ENCODE measurements at places on chromosomes 11 and 22.
A peak's percentile ranks its signal among the peaks of the same experiment; 100 is the strongest.

DNA sequence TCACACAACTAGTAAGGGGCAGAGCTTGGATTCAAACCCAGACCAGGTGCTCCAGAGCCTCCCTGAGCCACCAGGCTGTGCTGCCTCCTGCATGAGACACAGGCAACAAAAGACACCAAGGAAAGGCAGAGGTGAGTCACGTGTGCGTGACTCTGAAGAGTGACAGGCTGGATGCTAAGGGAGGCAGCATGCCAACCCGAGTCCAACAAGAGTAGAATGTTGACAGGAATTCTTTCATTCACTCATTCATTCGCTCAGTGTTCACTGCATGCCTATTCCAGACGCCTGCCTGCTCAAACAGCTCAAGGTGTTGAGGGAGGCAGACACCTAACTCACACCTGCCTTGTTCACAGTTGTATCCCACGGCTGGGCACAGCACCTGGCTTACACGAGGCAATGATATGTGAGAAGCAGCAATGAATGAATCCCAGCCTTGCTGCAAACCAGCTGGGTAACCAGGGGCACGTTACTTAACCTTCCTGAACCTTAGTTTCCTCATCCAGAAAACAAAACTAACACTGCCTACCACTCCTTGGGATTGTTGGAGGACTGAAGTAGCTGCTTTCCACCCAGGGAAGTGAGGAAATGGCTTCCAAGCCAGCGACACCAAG is 73.8 kb upstream of the ARFGAP3 start:
- DNase-seq: no peak

- no peak for DNase-seq
These were observed 25.2 kb upstream of the DEPDC7 start for GRCh38 chr11:32990481-32990880.

GRCh38 chr22:24878969-24879368 is 67.5 kb downstream of the LHFPL7 start:
- DNase-seq: no peak

- DNase-seq: no peak
These were observed 7.7 kb upstream of the DLAT start for GRCh38 chr11:112017538-112017937.

DNA sequence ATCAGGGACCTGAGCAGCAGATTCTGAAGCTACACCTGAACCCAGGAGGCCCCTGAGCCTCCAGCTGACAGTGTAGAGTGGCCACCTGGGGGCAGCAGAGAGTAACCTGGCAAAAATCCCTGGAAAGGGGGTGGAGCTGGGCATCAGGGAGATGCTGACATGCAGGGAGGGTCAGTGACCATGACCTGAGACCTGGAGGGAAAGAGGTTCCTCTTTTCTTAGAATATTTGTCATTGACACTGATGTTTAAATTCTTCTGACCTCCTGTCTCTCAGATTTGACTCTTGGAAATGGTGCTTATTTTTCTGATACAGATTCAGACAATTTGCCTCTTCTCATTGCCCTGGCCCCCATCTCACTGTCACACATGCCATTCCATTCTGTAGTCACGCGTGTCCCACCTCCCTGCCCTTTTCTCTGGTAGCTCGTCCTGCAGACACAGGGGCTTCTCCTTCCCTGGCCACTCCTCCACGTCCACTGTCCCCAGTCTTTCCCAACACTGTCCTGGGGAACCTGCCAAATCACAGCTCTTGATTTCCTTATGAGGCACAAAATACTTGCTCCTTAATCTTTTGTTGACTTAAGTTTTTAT is 117.2 kb upstream of the IGLL5 start:
- DNase-seq: peak; percentile 50

DNA sequence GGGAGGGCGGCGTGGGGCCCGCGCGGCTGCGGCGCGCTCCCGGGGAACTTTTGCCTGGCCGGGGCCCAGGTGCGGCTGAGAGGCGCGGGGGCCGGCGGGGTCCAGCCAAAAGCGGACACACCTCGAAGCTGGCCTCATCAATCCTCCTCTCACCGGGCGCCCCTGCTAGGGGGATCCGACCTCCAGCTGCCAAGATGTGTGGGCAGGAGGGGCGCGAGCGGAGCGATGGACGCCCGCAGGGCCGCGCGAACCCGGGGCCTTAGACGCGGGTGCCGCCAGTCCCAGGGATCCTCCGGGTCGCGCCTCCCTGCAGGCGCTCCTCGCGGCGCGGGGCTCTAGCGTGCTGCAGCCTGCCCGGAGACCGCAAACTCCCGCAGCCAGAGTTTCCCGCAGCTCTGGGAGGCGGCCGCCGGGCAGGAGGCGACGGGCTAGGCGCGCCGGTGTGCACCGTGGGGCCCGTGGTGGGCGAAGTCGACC is 785 bp downstream of the IGSF9B start:
- no peak for DNase-seq

GRCh38 chr22:19275104-19275503 is 16.4 kb downstream of the CLTCL1 start:
- no peak for DNase-seq

- peak; percentile 46 for DNase-seq
These were observed 945 bp downstream of the ROBO3 start for GRCh38 chr11:124865902-124866851.

- DNase-seq: peak; percentile 84
These were observed 494.5 kb upstream of the LARGE1 start for GRCh38 chr22:34414467-34415440.

GRCh38 chr22:17496841-17497240 is 66.5 kb upstream of the SLC25A18 start:
- DNase-seq: no peak

DNA sequence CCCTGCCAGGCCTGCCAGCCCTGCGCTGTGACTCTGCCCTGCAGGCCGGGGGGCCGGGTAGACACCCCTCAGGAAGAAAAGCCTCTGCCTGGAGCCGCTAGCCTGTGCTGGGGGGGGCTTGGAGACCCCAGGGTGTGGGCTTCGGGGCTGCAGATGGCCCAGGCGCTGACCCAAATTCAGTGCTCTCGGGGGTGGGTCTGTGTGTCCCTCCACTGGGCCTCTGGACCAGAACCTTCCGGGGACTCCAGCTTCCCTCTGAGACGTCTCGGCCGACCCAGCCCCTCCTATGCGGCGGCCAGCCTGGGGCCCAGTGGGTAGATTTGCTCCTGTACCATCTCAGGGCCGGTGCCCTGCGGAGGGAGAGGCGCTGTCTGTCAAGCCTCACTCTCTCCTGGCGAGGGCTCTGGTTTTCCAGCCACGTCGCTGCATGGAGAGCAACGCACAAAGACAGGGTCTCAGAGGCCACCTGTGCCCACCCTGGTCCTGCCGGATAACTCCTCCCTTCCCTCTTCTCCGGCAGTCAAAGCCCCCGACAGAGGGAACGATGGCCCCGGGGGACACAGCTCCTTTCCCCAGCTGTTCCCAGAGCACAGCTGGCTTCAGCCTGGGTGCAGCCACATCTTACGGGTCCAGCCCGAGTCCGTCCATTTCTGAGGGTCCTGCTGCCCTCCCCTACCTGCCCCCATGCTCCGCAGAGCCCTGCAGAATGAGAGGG is 40.1 kb upstream of the TOLLIP start:
- DNase-seq: no peak

DNA sequence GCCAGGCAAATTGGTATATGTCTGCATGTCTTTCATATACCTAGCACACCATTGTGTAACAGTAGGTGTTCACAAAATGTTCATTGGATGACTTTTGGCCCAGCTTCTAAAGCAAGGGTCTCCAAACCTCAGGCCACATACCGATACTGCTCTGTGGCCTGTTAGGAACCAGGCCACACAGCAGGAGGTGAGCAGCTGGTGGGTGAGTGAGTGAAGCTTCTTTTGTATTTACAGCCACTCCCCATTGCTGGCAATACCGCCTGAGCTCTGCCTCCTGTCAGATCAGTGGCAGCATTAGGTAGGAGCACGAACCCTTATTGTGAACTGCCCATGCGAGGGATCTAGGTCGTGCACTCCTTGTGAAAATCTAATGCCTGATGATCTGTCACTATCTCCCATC is 836.6 kb downstream of the NTM start:
- no peak for DNase-seq

DNA sequence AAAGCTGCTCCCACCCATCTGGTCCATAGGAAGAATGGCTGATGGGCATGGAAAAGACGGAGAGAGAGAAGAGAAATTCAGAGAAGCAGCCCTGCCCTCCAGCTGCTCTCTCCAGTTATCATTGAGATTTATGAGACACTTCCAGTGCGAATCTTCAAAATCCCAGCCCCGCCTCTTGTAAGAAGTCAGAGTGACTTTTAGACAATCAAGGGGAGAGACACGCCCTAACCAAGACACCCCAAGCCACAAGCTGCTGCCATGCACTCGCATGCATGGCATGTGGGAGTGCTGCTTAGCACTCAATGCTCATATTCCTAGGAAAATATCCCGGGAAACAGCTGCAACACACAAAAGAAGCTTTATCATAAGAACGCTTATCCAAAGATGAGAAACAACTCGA is 110.6 kb upstream of the BID start:
- DNase-seq: no peak

DNA sequence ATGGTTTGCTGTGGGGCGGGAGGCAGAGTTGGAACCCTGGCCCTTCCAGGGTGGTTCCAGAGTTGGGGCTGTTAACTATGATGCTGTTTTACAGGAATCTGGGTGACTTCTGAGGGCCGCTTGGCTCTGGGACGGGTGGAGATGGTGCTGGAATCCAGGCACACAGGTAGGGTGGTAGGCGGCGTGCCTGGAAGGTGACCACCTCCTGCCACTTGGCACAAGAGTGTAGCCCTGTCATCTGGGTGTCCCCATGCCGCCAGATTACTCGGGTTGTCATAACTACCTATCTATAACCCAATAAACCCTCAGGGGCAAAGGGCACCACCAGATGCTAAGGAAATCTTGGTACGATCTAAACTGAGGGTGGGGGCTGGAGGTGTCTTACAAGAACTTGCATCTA is 1.3 kb downstream of the CARS1 start:
- no peak for DNase-seq

DNA sequence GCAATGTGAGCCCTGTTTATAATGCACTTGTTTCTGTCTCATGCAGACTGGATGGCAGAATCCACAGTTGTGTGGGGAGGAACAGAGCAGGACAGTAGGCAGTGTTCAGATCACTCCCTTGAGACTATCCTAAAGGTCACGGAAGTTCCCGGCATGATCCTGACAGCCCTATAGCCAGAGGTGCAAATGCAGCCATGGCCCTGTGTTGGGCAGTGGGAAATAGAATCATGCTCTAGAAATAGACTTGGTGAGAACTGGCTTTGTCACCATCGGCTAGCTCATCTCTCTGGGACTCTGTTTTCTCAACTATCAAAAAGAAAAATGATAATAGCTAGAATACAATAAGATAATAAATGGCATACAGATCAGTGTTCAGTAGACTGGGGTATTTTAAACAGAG is 123.2 kb downstream of the FEZ1 start:
- DNase-seq: no peak
